T-cell (primary cell): ENCODE measurements at places on chromosomes 11 and 22. TPM values are rescaled to one million over a fixed set of nuclear protein-coding genes. Genes with fewer than 3 reads are reported as not detected.

The OR4D5 gene
- not detected for total RNA-seq

The PKP3 gene
- 0.49 TPM for total RNA-seq

The MS4A6E gene
- total RNA-seq, result not detected

The XPNPEP3 gene
- total RNA-seq, result 15.6 TPM

The PKNOX2 gene
- total RNA-seq, result not detected

The APOL4 gene
- 0.72 TPM for total RNA-seq

The ADAMTS8 gene
- 0.06 TPM for total RNA-seq

The TRABD gene
- 197 TPM for total RNA-seq

The LRRN4CL gene
- total RNA-seq, result 0.16 TPM

The CADM1 gene
- 6.2 TPM for total RNA-seq

The RIMBP3C gene
- 2.8 TPM for total RNA-seq

The VPREB1 gene
- not detected for total RNA-seq

The OR2AG1 gene
- total RNA-seq, result not detected

The CHRDL2 gene
- total RNA-seq, result not detected

The RAB39A gene
- total RNA-seq, result 0.13 TPM

The ANO9 gene
- total RNA-seq, result 120 TPM

- peaks cover 25% of the 10 kb centered on the region for H3K4me1 ChIP-seq
- H3K27me3 ChIP-seq, result no peaks in the 10 kb centered on the region
- H3K27ac ChIP-seq, result peak overlapping the region; percentile 83
- H3K4me3 ChIP-seq, result peak overlapping the region; percentile 62
- no peaks in the 10 kb centered on the region for H3K36me3 ChIP-seq
Measured at GRCh38 chr11:125886997-125887372, 483 bp upstream of the HYLS1 start.

DNA sequence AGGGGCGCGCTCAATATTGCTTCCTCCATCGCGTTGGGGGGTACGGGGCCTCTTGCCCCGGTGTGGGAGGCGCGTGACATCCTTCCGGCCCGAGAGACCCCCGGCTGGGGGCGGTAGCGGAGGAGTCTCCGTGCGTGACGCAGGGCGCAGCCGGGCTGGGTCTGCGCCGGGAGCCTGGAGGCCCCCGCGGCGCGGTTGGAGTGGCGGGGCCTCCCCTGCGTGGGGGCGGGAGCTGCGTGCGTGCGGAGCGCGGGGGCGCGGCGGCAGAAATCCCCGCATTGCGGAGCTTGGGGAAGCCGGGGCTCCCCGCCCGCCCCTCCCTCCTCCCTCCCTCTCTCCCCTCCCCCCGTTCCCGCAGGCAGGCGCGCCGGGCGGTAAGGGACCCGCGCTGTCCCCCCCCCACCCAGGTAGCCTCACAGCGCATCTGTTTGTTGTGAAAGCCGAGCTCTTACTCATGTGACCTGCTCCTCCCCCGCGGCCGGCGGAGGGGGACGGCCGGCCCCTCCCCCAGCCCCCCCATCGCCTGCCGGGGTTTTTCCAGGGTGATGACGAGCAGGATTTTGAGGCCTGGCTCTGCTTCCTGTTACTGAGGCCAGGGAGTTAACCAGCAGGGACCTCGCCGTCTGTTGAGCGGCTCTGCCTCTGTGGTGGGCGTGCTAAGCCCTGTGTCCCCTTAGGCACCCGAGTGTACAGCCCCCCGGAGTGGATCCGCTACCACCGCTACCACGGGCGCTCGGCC, 1.6 kb downstream of the PIM3 start:
- H3K4me3 ChIP-seq, result peak overlapping the region; percentile 51
- peaks cover 61% of the 10 kb centered on the region for H3K4me1 ChIP-seq
- peak overlapping the region; percentile 97 for H3K27ac ChIP-seq

DNA sequence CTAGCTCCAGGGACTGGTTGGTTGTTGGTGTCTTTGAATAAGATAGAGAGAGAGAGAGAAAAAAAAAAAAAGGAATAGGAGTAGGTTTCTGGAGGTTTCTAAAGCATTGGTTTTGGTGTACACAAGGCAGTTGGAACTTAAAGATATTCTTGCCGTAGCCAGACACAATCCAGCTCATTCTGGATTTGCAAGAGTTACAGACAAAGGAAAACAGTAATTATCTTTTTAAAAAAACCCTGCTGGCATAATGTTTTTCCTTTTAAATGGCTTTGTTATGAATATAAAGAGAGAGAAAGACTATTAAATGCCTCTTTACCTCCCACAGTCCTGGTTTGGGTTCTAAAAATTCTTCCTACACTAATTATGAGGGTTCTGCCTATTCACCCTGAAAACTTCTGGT, 120.4 kb upstream of the RAG2 start:
- no peaks in the 10 kb centered on the region for H3K36me3 ChIP-seq
- no peak overlapping the region for H3K27ac ChIP-seq
- peaks cover 3% of the 10 kb centered on the region for H3K27me3 ChIP-seq
- H3K4me3 ChIP-seq, result no peak overlapping the region
- DNase-seq, result no peak

GRCh38 chr22:19997561-19998231, 18.9 kb downstream of the ARVCF start:
- no peaks in the 10 kb centered on the region for H3K36me3 ChIP-seq
- no peak overlapping the region for H3K4me3 ChIP-seq
- peaks cover 23% of the 10 kb centered on the region for H3K27me3 ChIP-seq
- DNase-seq, result no peak
- H3K4me1 ChIP-seq, result no peaks in the 10 kb centered on the region
- no peak overlapping the region for H3K27ac ChIP-seq

DNA sequence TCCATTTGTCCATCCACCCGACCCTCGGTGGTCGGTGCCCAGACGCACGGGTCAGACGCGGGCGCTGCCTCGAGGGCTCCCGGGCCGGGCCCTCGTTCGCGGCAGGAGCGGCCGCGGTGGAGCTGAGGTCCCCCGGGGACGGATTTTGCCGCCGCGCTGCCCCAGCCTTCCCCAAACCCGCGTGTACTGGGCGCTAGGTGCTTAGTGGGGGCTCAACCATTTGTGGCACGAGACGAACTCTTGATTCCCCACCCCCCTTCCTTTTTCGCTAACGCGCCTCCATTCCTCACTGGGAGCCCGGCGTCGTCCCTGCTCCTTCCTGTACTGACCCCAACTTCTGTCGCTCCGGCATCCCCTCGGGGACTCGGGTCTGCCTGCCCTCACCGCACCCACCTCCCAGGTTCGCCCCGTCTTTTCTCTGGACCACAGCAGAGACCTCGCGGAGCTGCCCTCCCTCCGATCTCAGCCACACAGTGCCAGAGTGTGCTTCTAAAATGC, 789 bp upstream of the CBX7 start:
- peaks cover 12% of the 10 kb centered on the region for H3K36me3 ChIP-seq
- H3K4me1 ChIP-seq, result peaks cover 4% of the 10 kb centered on the region
- H3K27me3 ChIP-seq, result no peaks in the 10 kb centered on the region

GRCh38 chr11:83827940-83828554, 541.9 kb upstream of the CCDC90B start:
- H3K4me3 ChIP-seq, result no peak overlapping the region
- no peak for DNase-seq
- no peaks in the 10 kb centered on the region for H3K4me1 ChIP-seq
- no peaks in the 10 kb centered on the region for H3K27me3 ChIP-seq
- H3K27ac ChIP-seq, result no peak overlapping the region
- no peaks in the 10 kb centered on the region for H3K36me3 ChIP-seq

DNA sequence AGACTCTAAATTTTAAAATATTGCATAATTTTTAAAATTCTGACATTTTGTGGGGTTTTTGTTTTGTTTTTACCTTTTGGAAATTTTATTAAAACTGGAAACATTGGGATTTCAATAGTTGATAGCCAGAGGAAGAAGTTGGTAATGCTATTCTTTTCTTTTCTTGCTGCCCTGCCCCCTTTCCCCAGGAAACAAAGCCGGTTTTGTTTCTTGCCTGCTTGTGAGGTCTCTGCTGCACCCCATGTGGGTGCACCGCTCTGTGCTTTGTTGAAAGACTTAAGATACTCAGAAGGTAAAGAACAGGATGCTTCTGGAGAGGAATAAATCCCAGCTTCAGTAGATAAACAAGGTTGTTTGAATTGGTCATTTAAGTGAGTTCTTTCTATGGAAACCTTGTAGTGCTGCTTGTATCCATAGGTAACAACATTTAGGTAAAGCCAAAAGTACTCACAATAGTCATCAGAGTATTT, 87.5 kb downstream of the YAP1 start:
- H3K36me3 ChIP-seq, result no peaks in the 10 kb centered on the region
- no peak overlapping the region for H3K4me3 ChIP-seq
- no peak for DNase-seq
- H3K27me3 ChIP-seq, result peaks cover 3% of the 10 kb centered on the region

GRCh38 chr11:134150195-134150903, 73.4 kb downstream of the NCAPD3 start:
- H3K36me3 ChIP-seq, result peaks cover 10% of the 10 kb centered on the region
- no peak for DNase-seq
- no peaks in the 10 kb centered on the region for H3K4me1 ChIP-seq
- H3K27ac ChIP-seq, result no peak overlapping the region
- no peaks in the 10 kb centered on the region for H3K27me3 ChIP-seq

GRCh38 chr22:26259510-26259909, 90.2 kb downstream of the SEZ6L start:
- no peaks in the 10 kb centered on the region for H3K36me3 ChIP-seq
- H3K27ac ChIP-seq, result no peak overlapping the region
- no peak overlapping the region for H3K4me3 ChIP-seq

DNA sequence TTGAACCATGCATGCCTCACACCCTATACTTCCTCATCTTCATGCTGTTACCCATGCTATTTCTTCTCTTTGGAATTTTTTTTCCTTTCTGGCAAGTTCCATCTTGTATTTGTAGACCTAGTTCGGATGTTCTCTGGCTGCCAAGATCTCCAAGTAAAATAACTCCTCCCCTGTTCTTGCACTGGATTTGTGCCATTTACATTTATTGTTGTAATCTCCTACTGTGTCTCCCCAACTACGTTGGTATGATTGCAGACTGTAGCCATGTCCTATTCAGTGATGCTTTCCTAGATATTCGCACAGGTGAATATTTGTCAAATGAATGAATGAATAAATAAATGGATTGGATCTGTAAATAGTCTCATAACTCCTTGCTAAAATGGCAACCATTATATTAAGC, 546.0 kb downstream of the MN1 start:
- no peaks in the 10 kb centered on the region for H3K4me1 ChIP-seq
- no peak for DNase-seq
- H3K4me3 ChIP-seq, result no peak overlapping the region

DNA sequence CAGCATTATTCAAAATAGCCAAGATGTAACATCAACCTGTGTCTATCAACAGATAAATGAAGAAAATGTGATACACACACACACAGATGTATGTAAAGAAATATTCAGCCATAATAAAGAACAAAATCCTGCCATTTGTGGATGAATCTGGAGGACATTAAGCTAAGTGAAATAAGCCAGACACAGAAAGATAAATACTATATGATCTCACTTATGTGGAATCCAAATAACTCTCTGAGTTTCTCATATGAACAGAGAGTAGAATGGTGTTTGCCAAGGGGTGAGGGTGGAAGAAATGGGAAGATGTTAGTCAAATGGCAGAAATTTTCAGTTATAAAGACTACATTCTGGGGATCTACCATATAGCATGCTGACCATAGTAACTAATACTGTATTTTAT, 224.2 kb downstream of the GUCY1A2 start:
- no peak overlapping the region for H3K4me3 ChIP-seq
- no peaks in the 10 kb centered on the region for H3K27me3 ChIP-seq
- no peak for DNase-seq
- no peaks in the 10 kb centered on the region for H3K36me3 ChIP-seq

DNA sequence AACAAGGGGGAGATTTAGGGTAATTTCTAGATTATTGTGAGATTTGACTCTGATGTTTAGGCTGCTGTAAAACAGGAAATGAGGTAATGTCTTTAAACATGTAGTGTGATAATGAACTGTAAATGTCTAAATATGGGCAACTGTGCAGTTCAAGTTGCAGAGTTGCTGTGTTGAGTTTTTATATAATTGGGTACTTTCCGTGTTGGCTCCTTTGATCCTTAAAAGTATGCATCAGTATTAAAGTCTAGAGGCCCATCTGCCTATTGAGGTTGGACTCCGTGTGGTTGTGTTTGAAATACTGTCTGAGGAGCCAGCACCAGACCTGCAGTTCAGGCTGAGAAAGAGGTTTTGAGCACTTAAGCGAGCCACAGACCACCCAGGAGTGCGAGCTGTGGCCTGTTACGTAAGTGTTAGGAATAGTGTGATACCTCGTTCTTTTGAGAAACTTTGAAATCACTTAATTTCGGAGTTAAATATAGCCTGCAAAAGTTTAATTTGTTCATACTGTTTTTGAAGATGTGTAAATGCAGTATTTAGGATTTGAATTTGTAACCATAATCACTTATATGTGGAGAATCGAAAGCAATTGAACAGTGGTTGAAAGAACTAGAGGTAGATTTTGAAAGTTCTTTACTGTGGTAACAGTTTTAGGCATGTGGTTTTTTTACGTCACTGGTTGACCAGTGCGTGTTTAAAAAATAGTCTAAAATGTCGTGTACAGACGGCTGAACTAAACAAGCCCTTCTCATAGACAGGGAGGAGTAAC, 9.0 kb downstream of the FAM118A start:
- H3K27ac ChIP-seq, result peak overlapping the region; percentile 98
- no peaks in the 10 kb centered on the region for H3K27me3 ChIP-seq
- H3K4me3 ChIP-seq, result peak overlapping the region; percentile 15
- peaks cover 66% of the 10 kb centered on the region for H3K4me1 ChIP-seq
- H3K36me3 ChIP-seq, result peaks cover 6% of the 10 kb centered on the region
